Neural crest cell (in vitro differentiated cells): ENCODE measurements at places on chromosomes 1 and 21.

GRCh38 chr21:29613021-29613420, 314.3 kb downstream of the BACH1 start:
- no peak for DNase-seq

DNA sequence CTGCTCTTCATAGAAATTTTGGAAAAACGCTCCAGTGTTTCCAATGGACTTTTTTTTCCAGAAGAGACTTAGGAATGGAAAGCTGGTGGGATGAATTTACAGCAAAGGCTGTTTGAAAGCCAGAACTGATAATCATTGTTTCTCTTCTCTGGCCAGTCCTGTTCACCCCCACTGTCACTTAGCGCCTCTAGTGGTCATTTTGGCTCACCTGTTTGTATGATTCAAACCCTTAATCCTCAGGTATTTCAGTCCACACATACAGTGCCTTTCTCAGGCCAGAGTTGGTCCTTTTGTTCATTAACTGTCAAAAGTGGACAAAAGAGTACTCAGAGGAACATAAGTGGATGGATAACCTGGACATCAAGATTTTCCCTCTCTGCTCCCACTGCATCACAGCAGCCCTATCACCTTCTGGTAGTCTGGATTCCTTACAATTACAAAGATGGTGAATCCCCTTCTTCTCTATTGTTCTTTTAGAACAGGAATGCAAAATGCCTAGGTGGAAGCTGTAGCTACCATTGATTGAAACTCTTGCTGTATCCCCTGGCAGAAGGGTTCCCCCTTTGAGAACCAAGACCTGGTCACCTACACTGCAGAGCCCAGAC, 177.6 kb upstream of the OLFM3 start:
- no peak for DNase-seq

DNA sequence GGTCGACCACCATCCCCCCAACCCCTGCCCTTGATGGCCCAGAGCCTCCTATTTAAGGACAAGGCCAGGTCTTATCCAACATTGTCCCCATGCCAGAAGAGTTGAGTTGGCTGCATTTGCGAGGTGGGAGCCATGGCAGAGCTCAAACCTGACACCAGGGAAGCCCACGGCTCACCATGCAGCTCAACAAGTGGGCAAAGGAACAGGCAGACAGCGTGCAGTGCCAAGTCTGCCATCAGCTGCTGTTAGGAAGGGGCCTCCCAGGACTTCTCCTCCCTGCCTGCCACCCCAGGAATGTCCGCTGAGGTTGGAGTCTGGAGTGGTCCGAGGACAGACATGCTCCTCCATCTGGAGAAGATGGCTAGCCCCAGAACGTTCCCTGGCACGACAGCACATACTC, 19.9 kb downstream of the SLC45A3 start:
- no peak for DNase-seq

DNA sequence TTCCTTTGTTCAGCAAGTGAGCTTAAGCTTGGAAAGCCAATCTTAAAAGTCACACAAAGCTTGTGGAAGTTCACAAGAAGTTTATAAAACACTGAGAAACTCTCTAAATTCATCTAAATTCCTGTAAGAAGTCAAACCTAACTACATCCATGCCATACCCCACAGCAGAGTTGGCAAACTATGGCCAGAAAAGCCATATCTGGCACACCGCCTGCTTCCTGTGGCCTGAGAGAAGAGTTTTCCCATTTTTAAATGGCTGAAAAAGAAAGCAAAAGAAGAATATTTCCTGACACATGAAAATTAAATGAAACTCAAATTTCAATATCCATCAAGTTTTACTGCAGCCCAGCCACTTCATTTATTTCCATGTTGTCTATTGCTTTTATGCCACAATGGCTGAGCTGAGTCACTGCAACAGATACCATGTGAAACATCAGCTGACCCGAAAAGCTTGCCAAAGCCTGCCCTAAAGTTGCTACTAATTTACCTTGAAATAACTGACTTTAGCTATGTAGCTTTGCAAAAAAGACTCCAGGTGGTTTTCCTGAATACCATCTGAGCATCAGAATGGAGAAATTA, 237.1 kb downstream of the SLC45A1 start:
- no peak for DNase-seq

DNA sequence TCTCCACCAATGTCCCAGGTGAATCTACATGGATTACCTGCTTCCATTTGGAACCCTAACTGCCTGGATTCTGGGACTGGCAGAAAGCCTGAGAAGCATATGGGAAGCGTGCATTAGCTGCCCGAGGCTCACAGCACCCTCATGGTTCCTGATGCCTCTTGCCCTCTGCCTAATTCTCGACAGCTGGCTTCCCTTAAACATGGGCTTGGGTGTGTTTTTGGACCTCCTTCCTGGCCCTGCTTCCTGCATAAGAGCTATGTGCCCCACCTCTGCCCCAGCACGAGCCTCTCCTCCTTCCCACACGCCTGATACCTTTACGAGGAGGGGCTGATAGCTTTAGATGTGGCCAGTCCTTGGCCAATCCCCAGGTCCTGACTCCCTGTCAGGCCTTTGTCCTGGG, 152.4 kb upstream of the HMGB4 start:
- DNase-seq, result no peak
